ENCODE measurements at places on chromosomes 2 and 18.

- no peak for DNase-seq
Observed at GRCh38 chr2:219446101-219446504, 11.5 kb downstream of the SPEG start.

GRCh38 chr2:238498691-238499295 is 72.1 kb downstream of the ASB1 start:
- no peak for DNase-seq

DNA sequence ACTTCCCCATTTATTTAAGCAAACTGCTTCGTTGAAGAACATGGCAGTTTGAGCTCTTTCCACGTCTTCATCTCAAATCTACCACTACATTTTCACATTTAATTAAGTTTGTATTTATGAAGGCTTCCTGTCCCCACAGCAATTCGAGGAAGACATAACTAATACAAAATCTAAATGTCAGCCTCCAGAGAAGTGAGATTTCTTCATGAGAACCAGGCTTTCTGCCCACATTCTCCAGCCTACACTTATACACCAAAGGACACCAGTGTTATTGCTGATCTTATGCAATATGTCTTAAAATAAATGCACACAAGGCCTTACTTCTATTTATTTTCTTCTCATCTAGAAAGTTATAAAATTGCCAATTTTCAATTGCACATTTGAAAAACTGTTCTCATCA is 1209.3 kb upstream of the FAM98A start:
- DNase-seq, result peak; percentile 30

DNA sequence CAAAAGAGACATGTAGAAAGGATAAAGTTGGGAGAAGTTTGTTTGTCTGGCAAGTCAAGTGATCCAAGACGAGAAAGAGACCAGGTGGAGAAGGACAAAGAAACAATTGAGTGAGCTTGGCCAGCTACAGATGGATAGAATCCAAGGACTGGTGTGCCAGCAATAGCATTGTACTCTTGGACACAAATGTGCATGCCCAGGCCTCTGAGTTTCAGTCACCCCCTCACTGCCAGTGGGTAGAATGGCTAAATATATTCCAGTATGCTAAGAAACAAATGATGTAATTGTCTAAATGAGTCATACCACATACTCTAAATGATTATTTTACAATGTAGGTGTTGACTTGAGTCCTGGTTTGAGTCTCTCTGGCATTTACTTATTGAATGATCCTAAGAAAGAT is 881.3 kb downstream of the LRRTM4 start:
- no peak for DNase-seq

GRCh38 chr2:157727693-157728092 is 99.0 kb upstream of the ACVR1C start:
- no peak for DNase-seq

- peak; percentile 85 for DNase-seq
Observed at GRCh38 chr2:69177063-69177771, 164.2 kb downstream of the ANTXR1 start.

DNA sequence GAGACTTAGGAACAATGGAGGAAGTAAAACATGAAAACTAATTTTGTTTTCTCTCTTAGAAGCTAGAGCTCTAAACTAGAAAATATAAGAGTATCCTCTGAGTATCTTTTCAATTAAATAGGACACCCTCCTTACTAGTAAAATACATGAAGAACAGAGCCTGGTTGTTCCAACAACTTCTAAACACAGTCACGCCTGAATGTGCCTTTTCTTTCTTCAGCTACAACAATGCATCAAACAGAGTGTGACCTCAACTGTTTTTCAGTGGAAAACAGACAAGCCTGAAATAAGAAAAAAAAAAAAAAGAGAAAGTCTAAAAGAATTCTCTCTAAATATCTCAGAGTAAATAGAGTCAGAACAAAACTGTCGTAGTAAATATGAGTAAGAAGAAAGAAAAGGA is 928.8 kb downstream of the CNTNAP5 start:
- no peak for DNase-seq

- DNase-seq, result peak; percentile 92
Observed at GRCh38 chr2:111209045-111209514, 88.4 kb downstream of the BCL2L11 start.

DNA sequence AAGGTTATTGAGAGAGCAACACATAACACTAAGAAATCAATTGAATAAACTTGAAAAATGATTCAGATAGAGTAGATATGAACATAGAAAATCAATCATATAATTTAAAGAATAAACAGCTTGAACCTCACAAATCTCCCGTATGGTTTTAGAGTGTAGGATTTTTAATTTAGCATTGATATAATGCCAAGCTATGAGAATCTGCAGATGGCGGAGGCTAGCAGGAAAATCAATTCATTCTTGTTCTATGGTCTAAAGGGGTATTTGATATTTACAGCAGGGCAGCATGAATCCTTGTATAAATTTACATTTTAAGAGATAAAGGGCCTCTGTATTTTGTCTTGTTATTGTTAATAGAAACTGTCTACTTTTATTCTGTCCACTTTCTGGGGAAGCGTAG is 797.0 kb downstream of the GALR1 start:
- no peak for DNase-seq

- no peak for DNase-seq
Observed at GRCh38 chr2:237861875-237862527, 2.6 kb downstream of the RAMP1 start.

DNA sequence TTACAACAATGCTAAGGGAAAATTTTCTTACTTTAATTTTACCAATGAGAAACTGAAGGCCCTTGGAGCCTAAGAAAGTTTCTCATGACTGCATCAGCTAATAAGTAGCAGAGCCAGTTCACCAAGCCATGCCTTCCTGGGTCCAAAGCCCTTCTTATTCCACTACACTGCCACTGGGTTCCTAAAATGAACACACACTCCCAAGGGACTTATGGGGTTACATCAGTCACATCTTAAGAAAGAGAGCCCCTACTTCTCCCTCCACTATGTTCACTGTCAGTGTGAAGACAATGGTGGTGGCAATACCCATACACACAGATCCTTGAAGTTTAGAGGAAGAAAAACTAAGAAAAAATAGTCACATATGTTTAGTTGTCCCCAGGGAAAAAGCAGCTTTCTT is 20.6 kb downstream of the MBD2 start:
- DNase-seq, result no peak

DNA sequence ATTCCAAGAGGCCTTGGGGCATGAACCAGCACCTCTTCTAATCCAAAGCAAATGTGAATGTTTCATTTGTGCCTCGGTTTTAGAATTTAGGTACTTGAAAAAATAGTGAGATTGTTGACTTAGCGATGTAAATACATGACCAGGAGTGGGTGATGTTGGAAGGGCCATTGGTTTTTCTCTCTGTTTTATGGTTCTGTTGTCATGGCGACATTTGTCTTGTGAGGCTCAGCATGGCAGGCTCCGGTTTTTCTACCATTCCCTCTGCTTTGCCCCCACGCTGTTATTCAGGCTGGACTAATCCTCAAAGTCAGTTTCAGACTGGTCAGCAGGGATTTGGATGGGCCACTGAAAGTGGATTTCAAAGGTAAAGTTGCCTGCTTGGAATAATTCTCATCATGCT is 255.4 kb downstream of the ALPK2 start:
- DNase-seq, result no peak

GRCh38 chr2:69914950-69915945 is at the start of gene MXD1:
TSS of gene MXD1 (plus strand) at chr2:69915109. CDS start at chr2:69915331, 222 bp downstream.
- DNase-seq, result peak; percentile 34

GRCh38 chr2:238228700-238229099 is 11.1 kb downstream of the HES6 start:
- no peak for DNase-seq

GRCh38 chr2:144944546-144945220 is 424.8 kb upstream of the ZEB2 start:
- no peak for DNase-seq

- DNase-seq, result no peak
Observed at GRCh38 chr18:6719910-6720683, 9.4 kb upstream of the ARHGAP28 start.

GRCh38 chr18:28576941-28577340 is 400.0 kb upstream of the CDH2 start:
- DNase-seq, result no peak

- DNase-seq, result no peak
Observed at GRCh38 chr2:228838819-228839218, 432.3 kb downstream of the PID1 start.

DNA sequence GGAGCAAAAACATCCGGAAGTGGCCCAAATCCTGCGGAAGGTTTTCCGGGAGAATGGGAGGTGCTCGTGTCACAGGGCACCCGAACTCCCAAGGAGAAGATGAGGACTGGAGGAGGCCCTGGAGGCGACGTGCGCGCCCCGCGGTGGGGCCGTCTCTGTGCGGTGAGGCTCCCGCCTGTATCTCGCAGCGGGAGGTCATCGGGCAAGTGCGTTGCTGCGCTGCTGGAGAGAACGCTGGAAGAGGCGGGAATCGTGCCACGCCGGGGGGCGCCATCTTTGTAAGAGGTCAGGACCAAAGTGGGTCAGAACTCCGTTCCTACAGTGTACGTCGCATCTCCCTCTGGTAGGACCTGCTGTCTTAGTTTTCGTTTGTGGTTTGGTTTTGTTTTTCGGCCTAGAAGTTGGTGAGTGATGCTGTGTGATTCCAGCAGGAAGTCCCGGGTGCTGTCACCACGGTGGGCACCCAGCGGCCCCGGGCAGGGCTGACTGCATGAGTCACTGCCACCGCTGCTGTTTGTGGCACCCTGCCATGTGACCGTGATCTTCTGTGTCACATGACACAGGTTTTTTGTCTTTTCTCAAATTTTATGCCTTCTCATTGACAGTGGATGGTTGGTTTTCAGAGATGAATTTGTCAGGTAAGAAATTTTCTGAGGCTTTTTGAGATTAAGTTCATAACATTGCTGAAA is 21.5 kb upstream of the ATP9B start:
- no peak for DNase-seq

DNA sequence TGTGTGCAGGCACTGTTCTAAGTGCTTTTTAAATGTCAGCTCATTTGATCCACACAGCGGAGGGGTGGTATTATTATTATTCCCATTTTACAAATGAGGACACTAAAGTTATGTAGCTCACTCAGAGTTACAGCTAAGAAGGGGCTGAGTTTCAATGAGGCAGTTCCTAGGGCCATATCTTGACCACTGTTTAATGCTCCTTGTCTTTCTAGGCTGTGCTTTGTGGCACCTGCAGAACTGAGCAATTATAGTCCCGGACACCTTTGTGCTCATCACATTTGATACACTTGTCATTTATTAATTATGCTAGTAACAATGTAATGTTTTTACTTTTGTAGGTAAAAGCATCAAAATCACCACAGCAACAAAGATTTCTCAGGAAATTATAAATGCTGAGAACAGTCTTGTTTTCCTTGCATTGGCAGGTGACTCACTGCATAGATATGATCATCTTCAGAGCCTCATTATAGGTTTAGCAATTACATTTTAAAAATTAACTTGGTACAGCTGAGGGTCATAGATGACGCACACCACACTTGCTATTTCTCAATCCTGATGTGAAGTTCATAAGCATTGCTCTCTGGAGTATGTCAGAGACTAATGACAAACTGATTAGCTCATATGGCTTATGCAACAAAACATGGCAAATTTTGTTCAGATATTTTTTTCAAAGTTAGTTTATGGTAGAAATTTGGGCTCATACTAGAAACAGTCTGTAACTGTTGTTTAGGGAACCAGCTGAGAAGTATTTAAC is 366.8 kb downstream of the TGIF1 start:
- DNase-seq, result peak; percentile 78

- no peak for DNase-seq
Observed at GRCh38 chr2:79980816-79981215, 323.7 kb downstream of the LRRTM1 start.

GRCh38 chr18:62583376-62583775 is 60.6 kb downstream of the ZCCHC2 start:
- peak; percentile 69 for DNase-seq

DNA sequence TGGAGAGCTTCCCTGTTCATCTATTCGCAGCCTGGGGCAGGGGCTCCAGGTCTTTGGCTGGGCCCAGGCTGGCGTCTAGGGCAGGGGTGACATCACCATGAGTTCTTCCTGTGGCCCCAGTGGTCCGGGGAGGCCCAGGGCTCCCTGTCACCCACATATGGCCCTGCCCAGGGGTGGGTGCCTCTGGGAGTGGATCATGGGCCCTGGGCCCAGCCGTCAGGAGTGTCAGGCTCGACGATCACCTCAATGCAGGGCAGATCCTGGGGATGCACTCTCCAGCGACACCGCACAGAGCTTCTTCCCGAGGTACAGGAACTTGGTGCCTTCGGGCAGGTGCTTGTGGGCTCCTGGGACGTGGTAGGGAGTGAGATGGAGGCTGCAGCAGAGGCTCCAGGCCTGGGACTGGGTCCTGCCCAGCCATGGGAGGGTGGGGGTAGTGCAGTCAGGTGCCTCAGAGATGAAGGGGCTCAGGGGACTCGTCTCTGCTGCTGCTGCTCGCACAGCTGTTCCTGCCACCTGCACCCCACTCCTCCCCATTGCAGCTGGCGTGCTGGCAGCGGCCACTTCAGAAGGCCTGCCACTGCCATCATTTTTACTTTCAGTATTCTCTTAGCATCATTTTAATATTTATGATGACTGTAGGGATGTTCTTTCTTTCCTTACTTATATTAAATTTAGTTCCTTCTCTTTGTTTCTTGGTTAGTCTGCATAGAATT is 196.0 kb upstream of the VRK2 start:
- no peak for DNase-seq

DNA sequence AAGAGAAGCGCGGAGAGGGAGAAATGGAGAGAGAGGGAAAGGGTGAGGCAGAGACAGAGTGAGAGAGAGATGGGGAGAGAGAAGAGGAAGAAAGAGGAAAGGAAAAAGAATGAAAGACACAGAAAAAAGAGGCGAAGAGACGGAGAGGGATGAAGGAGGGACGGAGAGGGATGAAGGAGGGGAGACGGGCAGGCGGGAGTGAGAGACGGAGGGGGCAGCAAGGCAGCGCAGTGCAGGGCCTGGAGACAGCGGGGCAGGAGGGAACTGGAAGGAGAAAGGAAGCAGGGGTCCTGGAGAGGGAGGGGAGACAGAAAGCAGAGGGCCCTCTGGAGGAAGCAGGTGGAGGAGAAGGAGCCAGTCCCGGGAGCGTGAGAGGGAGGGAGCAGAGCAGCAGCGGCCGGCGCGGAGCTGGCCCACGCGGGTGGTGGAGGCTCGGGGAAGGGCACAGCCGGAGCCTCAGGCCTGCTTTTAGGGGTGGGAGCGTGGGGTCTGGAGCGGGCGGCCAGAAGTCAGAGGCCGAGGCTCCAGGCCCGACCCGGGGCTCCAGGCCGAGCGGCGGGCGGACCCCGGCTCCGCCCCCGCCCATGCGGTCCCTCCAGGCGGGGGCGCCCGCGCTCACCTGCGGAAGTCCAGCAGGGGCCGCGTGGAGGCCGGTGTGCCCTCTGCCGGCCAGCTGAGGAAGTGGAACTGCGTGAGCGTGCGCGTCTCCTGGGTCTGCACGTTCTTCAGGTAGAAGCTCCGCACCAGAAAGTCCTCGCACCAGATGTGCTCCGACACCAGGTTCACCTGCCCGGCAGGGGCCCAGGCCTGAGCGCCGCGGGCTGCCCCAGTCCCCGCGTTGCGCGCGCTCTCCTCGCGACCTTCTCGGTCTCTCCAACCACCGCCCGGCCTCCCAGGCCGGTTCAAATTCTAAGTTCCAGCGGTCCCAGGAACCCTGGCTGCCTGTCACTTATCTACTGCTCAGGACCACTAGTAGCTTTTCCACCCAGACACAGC is 14.5 kb downstream of the PTPRN start:
- DNase-seq, result peak; percentile 74

Data from inflammatory macrophage treated with lipopolysaccharide for 4 hours (primary cell).